ENCODE measurements at places on chromosomes 6 and 20. TPM values are rescaled to one million over a fixed set of nuclear protein-coding genes. Genes with fewer than 3 reads are reported as not detected.

Gene PXMP4
- total RNA-seq: 2.1 TPM

Gene TSPO2
- total RNA-seq: not detected

Gene PRND
- not detected for total RNA-seq

Gene SLC17A1
- not detected for total RNA-seq

Gene FIG4
- total RNA-seq: 15.9 TPM

Gene CASP8AP2
- 15.0 TPM for total RNA-seq

- DNase-seq: no peak
Observed at GRCh38 chr20:38156888-38157634, 8.0 kb downstream of the TGM2 start.

- no peak for DNase-seq
Observed at GRCh38 chr6:159646116-159646515, 46.9 kb downstream of the SOD2 start.

- no peak for DNase-seq
Observed at GRCh38 chr20:60263725-60264709, 305.8 kb downstream of the CDH26 start.

GRCh38 chr6:5398530-5398929, 137.2 kb downstream of the FARS2 start:
- no peak for DNase-seq

GRCh38 chr6:93391965-93392364, 27.4 kb downstream of the EPHA7 start:
- DNase-seq: no peak

GRCh38 chr20:59342023-59342957, 41.9 kb downstream of the EDN3 start:
- no peak for DNase-seq

DNA sequence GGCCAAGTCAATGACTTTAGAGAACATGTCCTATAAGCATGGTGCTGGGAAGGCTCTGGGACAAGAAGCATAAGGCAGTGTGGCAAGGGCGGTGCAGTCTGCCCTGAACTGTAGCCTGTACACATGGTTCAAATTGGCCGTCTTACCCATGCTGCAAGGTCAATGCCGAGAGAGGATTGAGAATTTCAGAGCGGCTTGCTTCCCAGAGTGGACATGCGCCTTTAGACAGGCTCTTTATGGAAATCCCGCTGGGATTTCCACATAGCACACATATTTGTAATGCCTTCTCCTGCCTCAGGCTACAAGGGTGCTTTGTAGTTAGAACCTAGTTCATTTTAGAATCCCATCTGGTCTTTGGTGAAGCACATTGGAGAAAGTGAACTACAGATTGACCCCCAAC, 36.1 kb upstream of the CEP162 start:
- DNase-seq: no peak

GRCh38 chr6:130903007-130903406, 75.8 kb downstream of the SMLR1 start:
- no peak for DNase-seq

DNA sequence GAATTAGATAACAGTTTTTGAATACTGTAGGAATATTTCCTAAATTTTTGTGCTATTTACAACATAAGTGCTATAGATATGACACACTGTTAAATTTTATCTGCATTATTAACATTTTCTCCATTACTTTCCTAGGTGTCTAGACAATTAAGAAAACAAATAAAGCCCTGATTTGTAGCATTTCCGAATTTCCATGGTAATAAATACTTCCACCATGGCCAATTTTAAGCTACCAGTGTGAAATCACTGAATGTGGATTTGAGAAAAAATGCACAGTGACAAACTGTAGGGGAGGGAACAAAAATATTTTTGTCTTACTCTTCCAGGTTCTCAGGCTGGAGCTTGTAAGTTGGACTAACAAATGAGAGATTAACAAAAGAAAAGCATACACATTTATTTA, 27.9 kb downstream of the LIN28B start:
- DNase-seq: no peak

DNA sequence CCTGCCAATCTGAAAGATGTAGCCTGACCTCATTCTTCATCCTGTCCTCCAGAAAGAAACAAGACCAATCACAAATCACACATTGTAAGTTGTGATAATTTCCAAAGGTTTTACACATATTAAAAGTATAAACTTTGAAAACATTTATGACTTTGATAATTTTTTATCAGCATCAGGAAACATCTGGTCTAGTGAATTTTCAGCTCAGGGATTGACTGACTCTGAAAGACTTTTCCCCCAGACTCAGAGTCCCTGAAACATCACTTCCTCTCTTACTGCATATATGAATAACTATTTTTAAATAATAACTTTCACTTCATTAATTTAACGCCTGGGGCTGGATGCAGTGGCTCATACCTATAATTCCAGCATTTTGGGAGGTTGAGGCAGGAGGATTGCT, 48.5 kb upstream of the SSTR4 start:
- DNase-seq: no peak

GRCh38 chr6:130848945-130849344, 21.7 kb downstream of the SMLR1 start:
- no peak for DNase-seq

GRCh38 chr6:4848382-4849068, 72.3 kb downstream of the CDYL start:
- no peak for DNase-seq

DNA sequence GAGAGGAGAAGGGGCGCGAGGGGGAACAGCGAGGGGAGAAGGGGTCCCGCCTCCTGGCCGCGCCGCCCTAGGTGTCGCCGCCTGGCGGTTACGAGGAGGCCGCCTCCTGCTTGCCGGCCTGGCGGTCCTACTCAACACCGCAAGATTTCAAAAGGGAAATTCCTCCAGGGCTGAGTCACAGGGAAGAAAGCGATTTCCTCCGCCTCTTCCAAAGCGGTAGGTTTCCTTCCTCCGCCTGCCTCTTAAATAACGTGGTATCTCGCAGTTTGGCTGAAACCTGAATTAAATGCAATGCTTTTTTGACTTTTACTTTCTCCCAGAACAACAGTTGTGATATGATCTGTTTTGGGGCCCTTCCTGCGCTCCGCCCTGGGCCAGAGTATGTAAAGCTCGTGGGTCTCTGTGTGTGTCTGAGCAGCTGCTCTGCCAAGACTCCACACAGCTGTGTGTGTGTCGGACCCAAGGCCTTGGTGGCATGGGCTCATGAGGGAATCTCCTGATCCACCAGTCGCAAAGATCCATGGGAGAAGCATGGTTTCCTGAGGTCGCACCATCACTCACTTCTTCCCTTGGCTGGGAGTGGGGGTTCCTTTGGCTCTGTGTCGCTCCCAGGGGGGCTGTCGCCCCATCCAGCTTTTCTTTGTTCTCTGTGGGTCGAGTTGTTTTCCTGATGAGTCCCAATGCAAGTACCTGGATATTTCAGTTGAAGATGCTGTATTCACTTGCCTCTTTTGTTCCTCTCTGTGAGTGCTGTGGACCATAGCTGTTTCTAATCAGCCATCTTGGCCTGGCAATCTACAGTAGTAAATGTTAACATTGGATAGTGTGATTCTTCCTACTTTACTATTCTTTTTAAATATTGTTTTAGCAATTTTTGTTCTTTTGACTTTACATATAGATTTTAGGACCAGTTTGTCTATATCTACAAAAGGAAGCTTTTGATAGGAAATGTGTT, 31.6 kb upstream of the NOTCH4 start:
- no peak for DNase-seq

- no peak for DNase-seq
Observed at GRCh38 chr20:63254606-63255384, 532 bp upstream of the NKAIN4 start.

GRCh38 chr20:58976061-58976730, 4.9 kb upstream of the NELFCD start:
- peak; percentile 25 for DNase-seq

- DNase-seq: peak; percentile 36
Observed at GRCh38 chr20:16243470-16243869, 329.8 kb downstream of the KIF16B start.
